ENCODE measurements at places on chromosomes 16 and 17.

- H3K4me1 ChIP-seq: peaks cover 1% of the 10 kb centered on the region
- H3K36me3 ChIP-seq: no peaks in the 10 kb centered on the region
- H3K27ac ChIP-seq: no peak overlapping the region
Measured at GRCh38 chr17:73465130-73465952, 153.5 kb upstream of the CDC42EP4 start.

DNA sequence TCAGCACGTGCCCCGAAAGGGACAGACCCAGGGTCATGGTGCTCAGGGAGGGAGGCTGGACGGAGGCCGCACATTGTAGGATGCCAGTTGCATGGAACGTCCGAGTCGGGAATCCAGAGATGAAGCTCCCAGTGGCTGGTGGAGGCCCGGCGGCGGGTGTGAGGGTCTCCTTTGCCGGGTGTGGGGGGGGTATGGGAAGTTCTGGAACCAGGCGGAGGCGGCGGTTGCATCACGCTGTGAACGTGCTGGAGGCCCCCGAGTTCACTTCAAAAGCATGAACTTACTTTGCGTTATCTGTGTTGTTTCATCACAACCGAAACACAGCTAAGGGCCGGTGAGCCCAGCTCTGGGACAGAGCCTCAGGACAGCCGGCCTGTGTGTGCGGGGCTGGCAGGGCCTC is 73.4 kb upstream of the GNG13 start:
- no peaks in the 10 kb centered on the region for H3K27me3 ChIP-seq
- peaks cover 17% of the 10 kb centered on the region for H3K36me3 ChIP-seq
- peaks cover 7% of the 10 kb centered on the region for H3K4me1 ChIP-seq

DNA sequence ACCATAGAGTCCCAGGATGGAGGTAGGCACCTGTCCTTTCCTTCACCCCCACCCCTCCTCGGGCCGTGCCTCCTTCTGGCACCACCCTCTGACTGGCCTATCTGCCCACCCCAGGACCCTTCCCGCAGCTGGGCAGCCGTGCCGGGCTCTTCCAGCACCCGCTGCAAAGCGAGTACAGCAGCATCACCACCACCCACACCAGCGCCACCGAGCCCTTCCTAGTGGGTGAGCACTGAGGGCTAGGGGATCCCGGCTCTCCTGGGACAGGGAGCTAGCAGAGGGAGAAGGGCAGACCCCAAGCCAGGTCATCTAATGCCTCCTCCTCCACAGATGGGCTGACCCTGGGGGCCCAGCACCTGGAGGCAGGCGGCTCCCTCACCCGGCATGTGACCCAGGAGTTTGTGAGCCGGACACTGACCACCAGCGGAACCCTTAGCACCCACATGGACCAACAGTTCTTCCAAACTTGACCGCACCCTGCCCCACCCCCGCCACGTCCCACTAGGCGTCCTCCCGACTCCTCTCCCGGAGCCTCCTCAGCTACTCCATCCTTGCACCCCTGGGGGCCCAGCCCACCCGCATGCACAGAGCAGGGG is 7.8 kb downstream of the GALK1 start:
- H3K27me3 ChIP-seq: no peaks in the 10 kb centered on the region
- H3K4me3 ChIP-seq: no peak overlapping the region
- peaks cover 18% of the 10 kb centered on the region for H3K36me3 ChIP-seq
- no peak for DNase-seq

DNA sequence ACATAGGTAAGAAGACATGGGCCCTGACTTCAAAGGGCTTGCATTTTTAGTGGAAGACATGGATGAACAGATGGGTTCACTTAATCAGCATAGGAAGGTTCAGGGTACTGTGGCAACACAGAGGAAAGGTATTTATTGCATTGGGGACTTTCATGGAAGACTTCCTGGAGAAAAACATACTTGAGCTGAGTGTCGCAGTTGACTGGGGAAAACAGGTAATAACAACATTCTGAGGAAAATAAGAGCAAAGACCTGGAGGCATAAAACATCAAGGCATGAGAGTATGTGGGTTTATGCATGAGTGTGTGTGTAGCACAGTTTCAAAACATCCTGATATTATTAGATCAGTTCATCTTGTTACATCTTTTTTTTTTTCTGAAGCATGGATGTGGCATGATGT is 82.7 kb downstream of the MAP2K6 start:
- no peak overlapping the region for H3K27ac ChIP-seq
- no peak overlapping the region for H3K4me3 ChIP-seq

- H3K27me3 ChIP-seq: no peaks in the 10 kb centered on the region
- H3K27ac ChIP-seq: peak overlapping the region; percentile 63
- H3K36me3 ChIP-seq: peaks cover 83% of the 10 kb centered on the region
- H3K4me1 ChIP-seq: no peaks in the 10 kb centered on the region
Measured at GRCh38 chr17:1782171-1782567, 20.3 kb downstream of the SERPINF1 start.

- no peak overlapping the region for H3K27ac ChIP-seq
- H3K4me3 ChIP-seq: no peak overlapping the region
- H3K4me1 ChIP-seq: peaks cover 14% of the 10 kb centered on the region
- DNase-seq: no peak
Measured at GRCh38 chr16:57686577-57686976, 8.0 kb upstream of the DRC7 start.

DNA sequence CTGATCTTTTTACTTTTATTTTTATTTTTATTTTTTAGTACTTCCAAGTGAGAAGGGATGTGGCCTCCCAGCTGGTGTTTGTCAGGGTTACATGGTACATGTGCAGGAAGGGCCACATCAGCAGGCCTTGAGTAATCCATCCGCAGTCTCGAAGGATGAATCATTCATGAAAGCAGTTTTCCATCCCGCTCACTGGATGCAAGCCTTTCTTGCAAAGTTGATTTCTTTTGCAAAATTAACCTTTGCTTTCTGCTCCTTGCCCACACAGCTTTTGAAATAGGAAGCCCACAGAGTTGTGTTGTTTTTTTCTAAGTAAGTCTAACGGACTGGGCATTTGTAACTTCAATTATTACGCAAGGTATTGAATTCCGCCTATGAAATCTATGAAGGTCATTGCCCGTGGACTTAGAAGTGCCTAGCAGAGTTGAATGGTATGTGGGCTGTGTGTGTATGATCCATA is 157.4 kb downstream of the PRKCA start:
- H3K4me3 ChIP-seq: no peak overlapping the region
- H3K4me1 ChIP-seq: peaks cover 52% of the 10 kb centered on the region
- peak overlapping the region; percentile 63 for H3K27ac ChIP-seq
- peaks cover 76% of the 10 kb centered on the region for H3K36me3 ChIP-seq

GRCh38 chr17:8465356-8465755 is 29.7 kb downstream of the NDEL1 start:
- peaks cover 21% of the 10 kb centered on the region for H3K4me1 ChIP-seq
- no peak for DNase-seq
- peak overlapping the region; percentile 38 for H3K27ac ChIP-seq
- H3K27me3 ChIP-seq: no peaks in the 10 kb centered on the region

- H3K27me3 ChIP-seq: peaks cover 47% of the 10 kb centered on the region
- DNase-seq: no peak
- peaks cover 5% of the 10 kb centered on the region for H3K4me1 ChIP-seq
- H3K27ac ChIP-seq: peak overlapping the region; percentile 17
- no peaks in the 10 kb centered on the region for H3K36me3 ChIP-seq
Measured at GRCh38 chr16:85461814-85462713, 151.1 kb upstream of the GSE1 start.

DNA sequence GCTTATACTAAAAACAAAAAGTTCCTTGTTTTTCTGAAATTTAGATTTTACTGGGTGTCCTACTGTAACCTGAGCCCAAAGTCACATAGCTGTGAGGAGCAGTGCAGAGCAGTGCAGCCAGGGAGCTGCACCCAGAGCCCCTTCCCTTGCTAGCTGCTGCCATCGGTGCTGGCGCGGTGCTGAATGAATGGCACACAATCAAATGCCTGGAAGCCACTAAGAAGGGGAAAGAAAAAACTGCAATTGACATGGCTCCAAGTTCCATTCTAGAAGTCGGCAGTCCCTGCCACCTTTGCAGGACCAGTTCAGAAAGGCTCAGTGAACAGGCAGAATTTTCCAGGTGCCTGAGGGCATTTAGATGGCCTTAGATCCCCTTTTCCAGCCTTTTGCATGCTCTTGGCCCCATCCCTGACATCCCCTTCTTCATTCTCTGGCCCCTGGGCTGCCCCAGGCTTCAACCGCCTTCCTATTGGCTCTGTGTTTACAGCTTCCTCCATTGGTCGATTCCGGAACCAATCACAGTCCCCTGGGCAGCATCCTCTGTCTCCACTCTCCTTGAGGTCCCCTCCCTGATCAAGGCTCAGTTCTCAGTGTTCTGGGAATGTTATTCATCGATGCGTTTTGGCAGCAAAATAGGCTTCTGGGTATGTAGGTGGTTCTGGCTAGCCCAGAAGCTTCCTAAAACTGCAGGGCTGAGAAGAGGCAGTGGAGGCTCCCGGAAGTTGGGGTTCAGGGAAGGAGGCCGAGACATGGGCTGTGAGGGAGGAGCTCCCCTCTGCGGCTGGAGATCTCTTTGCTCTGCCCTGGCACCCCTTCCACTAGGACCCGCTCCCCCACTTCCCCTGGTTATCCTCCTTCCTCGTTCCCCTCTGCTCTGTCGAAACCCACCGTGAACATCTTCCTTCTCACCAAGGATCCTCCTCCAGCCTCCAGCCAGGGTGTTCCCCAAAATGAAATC is 37.9 kb downstream of the ATP2C2 start:
- no peak overlapping the region for H3K4me3 ChIP-seq
- no peak for DNase-seq
- no peaks in the 10 kb centered on the region for H3K36me3 ChIP-seq
- H3K27ac ChIP-seq: no peak overlapping the region
- H3K4me1 ChIP-seq: no peaks in the 10 kb centered on the region
- peaks cover 49% of the 10 kb centered on the region for H3K27me3 ChIP-seq

DNA sequence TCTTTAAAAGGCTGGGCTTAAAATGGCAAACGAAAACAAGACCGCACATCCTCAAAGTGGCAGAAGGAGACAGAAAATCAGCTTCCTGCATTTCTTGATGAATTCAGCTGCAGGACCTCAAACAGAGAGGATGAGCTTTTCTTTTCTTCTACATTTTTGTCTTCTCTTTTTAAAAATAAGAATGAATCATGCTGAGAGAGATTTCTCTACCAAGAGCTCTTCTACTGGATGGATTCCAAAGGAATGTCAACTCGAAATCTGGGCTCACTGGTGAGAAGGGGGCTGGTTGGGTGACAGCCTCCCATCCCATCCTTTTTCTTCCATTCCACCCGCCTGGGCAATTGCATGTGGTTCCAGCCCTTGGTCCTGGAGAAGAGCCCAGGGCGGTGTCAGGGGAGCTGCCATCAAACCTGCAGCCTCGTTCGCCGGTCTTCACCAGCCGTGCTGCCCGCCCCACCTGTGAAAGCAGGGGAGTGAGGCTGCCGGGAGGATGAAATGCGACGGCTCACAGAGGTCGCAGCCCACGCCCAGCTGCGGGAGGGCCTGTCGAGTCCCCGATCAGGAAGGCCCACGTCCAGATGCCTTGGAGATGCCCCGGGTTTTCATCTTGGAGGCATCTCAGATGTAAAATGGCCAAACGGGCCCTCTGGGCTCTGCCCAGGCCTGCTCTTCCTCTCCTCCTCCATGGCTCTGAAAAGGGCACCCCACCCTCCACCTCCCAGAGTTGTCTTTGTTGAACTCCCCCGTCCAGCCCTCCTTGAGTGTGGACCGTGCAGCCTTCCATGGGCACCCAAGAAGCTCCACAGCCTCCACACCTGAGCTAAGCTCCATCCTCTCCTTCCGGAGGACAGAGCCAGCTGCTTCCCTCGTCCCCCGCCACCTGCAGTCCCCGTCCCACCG is 121.9 kb downstream of the FOXL1 start:
- H3K36me3 ChIP-seq: no peaks in the 10 kb centered on the region
- no peak for DNase-seq
- no peaks in the 10 kb centered on the region for H3K4me1 ChIP-seq
- H3K27ac ChIP-seq: no peak overlapping the region

DNA sequence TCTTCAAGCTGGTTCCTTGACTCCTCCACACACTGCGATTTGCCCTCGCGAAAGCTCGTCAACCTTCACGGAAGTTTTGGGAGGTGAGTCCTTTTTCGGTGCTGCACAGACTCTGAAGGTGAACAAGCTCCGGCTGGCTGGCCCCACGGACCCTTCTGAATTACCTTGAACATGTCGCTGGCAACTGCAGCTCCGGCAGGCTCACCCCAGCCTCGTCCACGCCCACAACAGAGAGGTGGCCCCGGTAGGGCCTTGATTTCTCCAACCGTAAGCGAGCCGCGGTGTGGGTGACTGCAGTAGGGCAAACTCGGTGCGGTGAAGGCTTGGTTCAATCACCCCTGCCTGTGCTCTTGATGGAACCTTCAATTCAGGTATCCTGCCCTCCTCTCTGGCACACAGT is 1020.7 kb upstream of the GOT2 start:
- H3K4me1 ChIP-seq: no peaks in the 10 kb centered on the region
- no peak for DNase-seq
- H3K27ac ChIP-seq: no peak overlapping the region
- no peaks in the 10 kb centered on the region for H3K27me3 ChIP-seq

GRCh38 chr17:8880466-8880865 is 13.0 kb upstream of the PIK3R6 start:
- no peaks in the 10 kb centered on the region for H3K27me3 ChIP-seq
- H3K27ac ChIP-seq: no peak overlapping the region
- H3K4me3 ChIP-seq: no peak overlapping the region
- H3K4me1 ChIP-seq: no peaks in the 10 kb centered on the region

- no peak for DNase-seq
- H3K27me3 ChIP-seq: peaks cover 8% of the 10 kb centered on the region
- H3K4me3 ChIP-seq: no peak overlapping the region
- peaks cover 21% of the 10 kb centered on the region for H3K4me1 ChIP-seq
- no peaks in the 10 kb centered on the region for H3K36me3 ChIP-seq
Measured at GRCh38 chr17:50778471-50778870, 11.2 kb upstream of the ANKRD40CL start.

- DNase-seq: no peak
- no peaks in the 10 kb centered on the region for H3K4me1 ChIP-seq
- no peak overlapping the region for H3K4me3 ChIP-seq
- H3K27me3 ChIP-seq: peaks cover 14% of the 10 kb centered on the region
Measured at GRCh38 chr17:74082886-74083285, 120.6 kb upstream of the RPL38 start.

DNA sequence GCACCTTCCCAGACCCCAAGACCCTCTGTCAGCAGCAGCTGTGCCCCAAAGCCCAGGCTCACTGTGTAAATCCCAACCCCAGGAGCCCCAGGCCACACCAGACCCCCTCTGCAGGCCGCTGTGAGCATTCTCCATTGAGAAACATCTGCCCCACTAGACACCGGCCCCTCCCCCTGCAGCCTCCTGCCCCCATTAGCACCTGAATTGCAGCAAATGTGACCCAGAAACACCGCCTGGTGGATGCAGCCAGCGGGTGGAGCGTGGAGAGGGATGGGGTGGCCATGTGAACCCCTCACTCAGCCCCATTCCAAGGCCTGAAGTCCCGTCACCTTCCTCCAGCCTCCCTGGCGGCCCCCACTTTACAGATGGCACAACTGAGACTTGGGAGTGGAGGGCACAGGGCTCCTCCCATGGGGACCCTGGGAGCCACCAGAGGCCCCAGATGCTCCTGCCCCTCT is 2.2 kb downstream of the UBALD1 start:
- peaks cover 38% of the 10 kb centered on the region for H3K4me1 ChIP-seq
- DNase-seq: no peak
- peak overlapping the region; percentile 8 for H3K27ac ChIP-seq
- peaks cover 17% of the 10 kb centered on the region for H3K36me3 ChIP-seq
- peak overlapping the region; percentile 82 for H3K4me3 ChIP-seq
- no peaks in the 10 kb centered on the region for H3K27me3 ChIP-seq

GRCh38 chr16:9907752-9908151 is 274.5 kb downstream of the GRIN2A start:
- no peak overlapping the region for H3K27ac ChIP-seq
- H3K36me3 ChIP-seq: no peaks in the 10 kb centered on the region
- H3K4me1 ChIP-seq: no peaks in the 10 kb centered on the region
- H3K27me3 ChIP-seq: no peaks in the 10 kb centered on the region
- DNase-seq: no peak
- H3K4me3 ChIP-seq: no peak overlapping the region
